ENCODE measurements at places on chromosomes 1 and 21. TPM values are rescaled to one million over a fixed set of nuclear protein-coding genes. Genes with fewer than 3 reads are reported as not detected.

GRCh38 chr1:169186106-169186505 lies 79.6 kb downstream of the ATP1B1 start:
- no peaks in the 10 kb centered on the region for H3K4me1 ChIP-seq
- no peak overlapping the region for H3K4me3 ChIP-seq
- H3K27me3 ChIP-seq: no peaks in the 10 kb centered on the region

DNA sequence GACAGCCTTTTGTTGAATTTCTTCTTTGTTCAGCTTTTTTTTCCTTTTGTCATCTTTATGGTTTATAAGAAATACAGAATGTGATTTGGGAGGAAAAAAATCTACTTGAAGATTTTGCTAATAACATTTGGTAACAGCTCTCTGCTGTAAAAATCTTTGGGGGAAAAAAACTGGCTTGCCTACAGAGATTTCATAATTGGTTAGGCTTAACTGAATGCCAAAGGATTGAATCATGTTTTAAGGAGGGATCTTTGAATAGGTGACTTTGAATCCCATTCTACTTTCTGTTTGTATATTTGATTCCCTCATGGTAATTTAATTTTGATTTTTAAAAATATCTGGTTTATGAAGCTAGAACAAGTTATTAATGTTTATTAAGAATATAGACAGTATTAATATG lies 3.2 kb downstream of the BTF3L4 start:
- H3K27me3 ChIP-seq: no peaks in the 10 kb centered on the region
- H3K4me1 ChIP-seq: peaks cover 32% of the 10 kb centered on the region
- no peak for DNase-seq

DNA sequence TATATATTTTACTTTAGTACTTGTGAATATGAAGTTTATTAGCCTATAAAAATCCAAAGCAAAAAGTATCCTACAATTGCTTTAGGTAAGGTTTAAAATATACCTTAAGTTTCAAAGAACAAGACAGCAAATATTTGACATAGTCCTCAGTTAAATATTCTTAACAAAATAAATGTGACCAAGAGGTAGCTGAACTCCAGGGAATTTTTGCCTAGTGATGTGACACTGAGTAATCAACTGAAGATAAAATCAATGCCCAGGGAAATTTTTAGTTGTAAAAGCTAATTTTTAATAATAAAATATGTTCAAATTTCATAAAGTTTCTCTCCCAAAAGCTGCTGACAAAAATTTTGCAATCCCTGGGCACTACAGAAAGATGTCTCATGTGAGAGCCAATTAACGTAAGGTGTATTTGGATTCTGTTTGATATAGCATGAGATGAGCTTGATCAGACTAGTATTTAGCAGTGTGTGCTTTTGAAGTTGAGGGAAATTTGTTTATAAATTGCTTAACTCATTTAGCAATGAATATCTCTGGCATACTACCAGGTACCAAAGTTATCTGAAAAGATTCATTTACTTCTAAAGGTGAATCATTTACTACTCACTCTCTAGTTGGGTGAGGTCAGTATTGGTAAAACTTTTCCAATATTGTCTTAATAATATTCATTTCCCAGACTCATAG lies 80.2 kb upstream of the PALMD start:
- no peaks in the 10 kb centered on the region for H3K36me3 ChIP-seq
- no peak overlapping the region for H3K27ac ChIP-seq
- H3K4me3 ChIP-seq: no peak overlapping the region
- no peaks in the 10 kb centered on the region for H3K4me1 ChIP-seq

DNA sequence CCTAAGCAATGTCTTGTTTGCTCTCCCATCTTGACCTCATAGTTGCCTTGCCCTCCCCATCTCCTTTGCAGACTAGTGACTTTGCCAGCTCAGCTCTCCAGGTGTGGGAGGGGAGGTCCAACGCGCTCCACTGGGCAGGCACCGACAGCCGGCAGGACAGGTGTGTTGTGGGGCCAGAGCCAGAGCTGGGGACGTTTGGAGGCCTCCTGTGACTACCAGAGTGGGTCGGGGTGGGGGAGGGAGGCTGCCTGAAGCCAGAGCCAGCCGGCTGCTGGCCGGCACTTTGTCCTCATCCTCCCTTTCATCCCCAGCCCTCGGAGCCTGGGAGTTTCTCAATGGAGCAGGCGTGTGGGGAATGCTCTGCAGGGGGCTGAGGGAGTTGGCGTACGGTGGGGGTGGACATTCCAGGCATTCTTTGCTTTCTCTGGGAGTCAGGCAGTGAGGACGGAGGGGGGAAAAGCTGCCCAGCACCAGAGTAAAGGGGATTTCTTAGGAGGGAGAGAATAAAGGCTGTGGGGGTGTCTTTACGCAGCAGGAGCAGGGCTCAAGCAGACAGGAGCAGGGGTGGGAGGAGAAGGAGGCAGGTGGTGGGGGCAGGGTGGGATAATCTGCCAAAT lies 20.2 kb downstream of the NUAK2 start:
- peak; percentile 95 for DNase-seq
- peak overlapping the region; percentile 81 for H3K27ac ChIP-seq
- peaks cover 38% of the 10 kb centered on the region for H3K36me3 ChIP-seq

- DNase-seq: no peak
- no peaks in the 10 kb centered on the region for H3K27me3 ChIP-seq
- no peak overlapping the region for H3K27ac ChIP-seq
- no peaks in the 10 kb centered on the region for H3K4me1 ChIP-seq
- H3K4me3 ChIP-seq: no peak overlapping the region
- H3K36me3 ChIP-seq: no peaks in the 10 kb centered on the region
Observed at GRCh38 chr1:196323869-196324268, 284.4 kb downstream of the KCNT2 start.

DNA sequence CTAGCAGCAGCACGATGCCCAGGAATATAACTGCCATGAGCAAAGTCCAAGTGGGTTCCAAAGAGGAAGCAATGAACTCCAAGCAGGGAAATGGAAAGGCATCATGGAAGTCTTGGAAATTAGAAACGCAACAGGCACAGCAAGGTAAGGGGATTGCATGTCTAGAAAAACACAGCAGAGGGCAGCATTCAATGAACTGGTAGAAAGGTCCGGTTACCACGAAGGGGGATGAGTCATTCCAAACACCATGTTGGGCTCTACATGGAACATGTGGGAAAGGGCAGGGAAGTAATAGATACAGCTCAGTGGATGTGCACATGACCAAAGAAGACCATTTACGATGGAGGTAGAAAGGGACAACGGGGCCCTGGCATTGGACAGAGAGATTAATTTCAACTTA lies 36.4 kb downstream of the RXRG start:
- H3K27me3 ChIP-seq: no peaks in the 10 kb centered on the region
- H3K4me1 ChIP-seq: no peaks in the 10 kb centered on the region
- H3K27ac ChIP-seq: no peak overlapping the region
- no peak for DNase-seq
- no peaks in the 10 kb centered on the region for H3K36me3 ChIP-seq
- no peak overlapping the region for H3K4me3 ChIP-seq

Gene G0S2
- 36.5 TPM for total RNA-seq

Gene OPRD1
- total RNA-seq: not detected

All from upper lobe of right lung (tissue), 1 donor.